ENCODE measurements at places on chromosomes 6 and 20.

- DNase-seq: no peak
These were observed 30.3 kb downstream of the OR2J2 start for GRCh38 chr6:29200767-29201662.

DNA sequence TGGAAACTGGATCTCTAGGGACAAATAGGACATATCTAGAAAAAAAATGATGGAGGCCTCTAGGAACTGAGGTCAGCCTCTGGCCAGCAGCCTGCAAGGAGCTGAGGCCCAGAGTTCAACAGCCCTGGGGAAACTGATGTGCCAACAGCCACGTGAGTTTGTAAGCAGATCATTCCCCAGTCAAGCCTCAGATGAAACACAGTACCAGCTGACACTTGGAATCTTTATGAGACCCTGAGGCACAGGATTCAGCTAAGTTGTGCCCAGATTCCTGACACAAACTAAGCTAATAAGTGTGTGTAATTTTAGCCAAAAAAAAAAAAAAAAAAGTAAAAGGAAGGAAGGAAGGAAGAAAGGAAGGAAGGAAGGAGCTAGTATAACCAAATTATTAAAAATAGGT, 1059.8 kb upstream of the MAP3K7 start:
- no peak for DNase-seq

- DNase-seq: peak; percentile 68
These were observed 86.3 kb downstream of the CHMP4B start for GRCh38 chr20:33897313-33897912.

DNA sequence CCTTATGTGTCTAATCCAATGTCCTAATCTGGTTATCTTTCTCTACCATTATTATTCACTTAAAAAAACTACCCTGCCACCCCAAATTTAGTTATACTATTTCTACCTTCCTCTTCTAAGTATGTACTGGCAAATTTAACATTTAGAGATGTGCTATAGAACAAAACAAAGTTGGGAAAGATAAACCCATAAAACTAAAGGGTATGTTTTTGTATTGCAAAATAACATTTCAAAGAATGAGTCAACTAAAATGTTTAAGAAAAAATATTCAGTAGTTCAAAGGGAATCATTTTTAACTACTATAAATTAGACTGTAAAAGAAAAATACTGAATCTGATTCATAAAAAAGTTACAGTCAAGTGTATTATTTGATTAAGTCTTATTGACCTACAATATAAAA, 103.0 kb downstream of the LMBRD1 start:
- no peak for DNase-seq

DNA sequence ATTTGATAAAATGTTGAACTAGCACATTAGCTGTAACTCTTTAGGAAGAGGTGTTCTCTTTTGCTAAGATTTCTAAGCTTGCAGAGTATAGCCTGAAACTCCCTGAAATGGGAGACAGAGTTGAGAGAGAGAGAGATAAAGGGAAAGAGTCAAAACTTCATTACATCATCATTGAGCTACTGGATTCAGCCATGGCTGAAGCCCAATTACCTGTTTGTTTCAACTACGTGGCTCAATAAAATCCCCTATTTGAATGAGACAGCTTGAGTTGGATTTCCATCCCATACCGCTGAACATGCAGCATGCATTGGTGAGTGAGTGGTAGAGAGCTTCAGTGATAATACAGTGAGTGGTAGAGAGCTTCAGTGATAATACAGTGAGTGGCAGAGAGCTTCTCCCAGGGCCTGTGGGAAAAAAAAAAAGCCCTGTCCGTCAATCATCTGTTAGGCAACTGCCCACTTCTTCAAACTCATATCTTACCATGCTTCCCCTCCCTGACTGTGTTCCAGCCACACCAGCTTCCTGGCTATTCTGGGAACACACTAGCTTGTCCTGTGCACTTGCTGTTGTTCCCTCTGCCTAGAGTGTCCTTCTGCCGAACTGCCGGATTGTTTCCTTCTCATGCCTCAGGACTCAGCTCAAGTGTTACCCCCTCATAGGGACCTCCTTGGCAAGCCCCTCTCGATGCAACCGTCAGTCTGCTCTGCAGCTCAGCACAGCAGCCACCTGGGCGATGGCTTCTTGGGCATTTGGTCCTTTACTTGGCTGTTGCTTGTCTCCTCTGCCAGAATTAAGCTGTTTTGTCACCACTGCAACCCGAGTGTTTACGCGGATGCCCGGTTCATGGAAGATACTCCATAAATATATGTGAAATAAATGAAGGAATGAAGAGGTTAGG, 91.3 kb upstream of the EYA2 start:
- DNase-seq: no peak

- peak; percentile 31 for DNase-seq
These were observed 89.2 kb downstream of the NOL4L start for GRCh38 chr20:32495949-32496348.

DNA sequence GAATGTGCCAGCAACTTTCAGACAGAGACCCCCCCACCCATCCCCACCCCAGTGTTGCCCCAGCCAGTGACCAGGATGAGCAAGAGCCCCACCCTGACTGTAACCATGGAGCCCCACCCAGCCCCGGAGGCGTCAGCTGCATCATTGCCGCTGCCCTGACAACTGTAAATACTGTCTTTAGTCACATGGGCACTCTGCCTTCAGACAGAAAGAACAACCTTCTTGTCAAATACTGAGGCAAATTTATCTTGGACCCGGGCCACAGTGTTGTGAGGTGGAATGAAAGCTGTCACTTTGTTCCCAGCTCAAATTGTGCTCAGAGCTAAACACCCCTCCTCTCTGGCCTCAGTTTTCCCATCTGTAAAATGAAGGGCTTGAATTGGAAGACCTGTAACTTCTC, 23.7 kb downstream of the MOCS3 start:
- DNase-seq: no peak

GRCh38 chr6:78909391-78909790, 42.0 kb downstream of the IRAK1BP1 start:
- DNase-seq: no peak

- DNase-seq: no peak
These were observed 43.1 kb downstream of the JPH2 start for GRCh38 chr20:44143936-44144335.

DNA sequence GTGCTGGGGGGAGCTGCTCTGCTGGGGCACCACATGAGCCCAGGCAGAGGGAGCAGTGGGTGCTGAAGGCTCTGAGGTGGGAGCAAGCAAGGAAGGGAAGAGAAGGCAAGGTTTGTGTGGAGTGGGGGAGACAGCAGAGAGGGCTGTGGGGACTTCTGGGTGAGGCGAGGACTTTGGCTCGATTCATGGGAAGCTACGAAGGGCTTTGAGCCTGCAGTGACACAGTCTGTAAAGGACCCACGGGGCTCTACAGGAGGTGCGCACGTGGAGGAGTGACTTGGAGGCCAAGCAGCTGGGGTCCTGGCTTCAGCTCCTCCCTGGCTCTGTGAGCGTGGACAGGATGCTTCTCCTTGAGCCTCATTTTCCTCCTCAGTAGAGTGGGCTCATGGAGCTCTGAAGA, 29.1 kb upstream of the CSNK2A1 start:
- DNase-seq: peak; percentile 55

DNA sequence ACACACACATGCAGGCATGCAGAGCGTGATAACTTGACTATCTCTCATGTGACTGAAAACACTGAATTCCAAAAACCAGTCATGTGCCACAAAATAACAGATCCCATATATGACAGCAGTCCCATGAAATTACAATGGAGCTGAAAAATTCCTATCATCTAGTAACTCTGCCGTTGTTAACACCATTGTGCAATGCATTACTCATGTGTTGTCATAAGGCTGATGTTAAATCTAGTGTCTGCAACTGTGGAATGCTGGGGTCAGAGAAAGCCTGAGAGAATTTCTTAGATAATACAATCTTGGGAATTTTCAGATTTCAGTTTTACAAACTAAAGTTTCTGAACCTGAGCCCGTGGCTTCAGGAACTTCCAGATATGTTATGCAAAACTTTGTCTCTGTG, 70.2 kb downstream of the LYRM4 start:
- DNase-seq: no peak

- DNase-seq: no peak
These were observed 53.9 kb downstream of the PXDC1 start for GRCh38 chr6:3697609-3698008.

Data from endodermal cell (in vitro differentiated cells).